ENCODE measurements at places on chromosomes 13 and 19.

DNA sequence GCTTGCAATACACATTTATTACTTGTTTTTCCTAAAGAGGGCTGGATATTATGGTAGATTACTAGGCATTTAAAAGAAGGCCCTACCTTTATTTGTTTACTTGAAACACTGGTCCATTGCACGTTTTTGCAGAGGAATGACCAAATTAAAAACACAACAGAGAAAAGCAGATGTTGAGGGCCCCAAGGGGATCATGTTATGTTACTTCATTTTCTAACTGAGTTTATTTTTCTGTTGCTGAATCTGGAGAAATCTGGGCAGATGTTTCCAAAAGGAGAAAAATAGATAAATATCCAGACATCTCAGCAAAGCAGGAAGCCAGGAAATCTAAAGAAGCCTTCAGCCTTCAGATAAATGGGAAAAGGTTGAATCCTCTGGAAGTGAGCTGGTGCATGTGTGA lies 353.0 kb downstream of the NDFIP2 start:
- DNase-seq = no peak

- DNase-seq = no peak
Observed at GRCh38 chr13:43529796-43530195, 257.0 kb downstream of the ENOX1 start.

- no peak for DNase-seq
Observed at GRCh38 chr13:107421028-107421427, 794.3 kb downstream of the LIG4 start.

- DNase-seq = no peak
Observed at GRCh38 chr19:34274284-34274826, 20.0 kb downstream of the GARRE1 start.

- DNase-seq = no peak
Observed at GRCh38 chr13:44557986-44558385, 18.1 kb downstream of the TSC22D1 start.

- no peak for DNase-seq
Observed at GRCh38 chr13:46749951-46750350, 47.0 kb downstream of the ESD start.

DNA sequence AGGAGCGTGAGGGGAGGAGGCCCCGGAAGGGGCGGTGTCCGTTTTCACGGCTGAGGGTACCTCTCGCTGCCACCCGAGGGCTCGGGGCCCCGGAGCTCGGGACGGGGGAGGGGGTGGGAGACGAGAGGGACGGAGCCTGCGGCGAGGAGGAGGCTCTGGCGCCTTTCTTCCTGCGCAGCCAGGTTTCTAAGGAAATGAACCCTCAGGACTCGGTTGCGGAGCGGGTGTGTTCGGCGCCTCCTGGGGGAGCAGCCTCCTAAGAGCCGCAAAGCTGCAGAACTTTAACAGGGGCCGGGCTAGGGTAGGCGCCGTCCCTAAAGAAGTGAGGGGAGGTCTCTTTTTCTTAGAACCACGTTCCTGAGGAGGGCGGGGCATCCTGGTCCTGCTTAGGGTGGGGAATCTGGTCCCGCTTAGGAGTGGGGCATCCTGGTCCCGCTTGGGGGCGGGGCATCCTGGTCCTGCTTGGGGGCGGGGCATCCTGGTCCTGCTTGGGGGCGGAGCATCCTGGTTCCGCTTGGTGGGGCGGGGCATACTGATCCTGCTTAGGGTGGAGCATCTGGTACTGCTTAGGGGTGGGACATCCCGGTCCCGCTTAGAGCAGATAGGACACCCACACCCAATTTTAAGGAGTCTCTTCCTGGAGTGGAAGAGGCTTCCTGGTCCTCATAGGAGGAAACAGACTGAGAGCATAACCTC lies 6.2 kb downstream of the SYT5 start:
- DNase-seq = peak; percentile 52

DNA sequence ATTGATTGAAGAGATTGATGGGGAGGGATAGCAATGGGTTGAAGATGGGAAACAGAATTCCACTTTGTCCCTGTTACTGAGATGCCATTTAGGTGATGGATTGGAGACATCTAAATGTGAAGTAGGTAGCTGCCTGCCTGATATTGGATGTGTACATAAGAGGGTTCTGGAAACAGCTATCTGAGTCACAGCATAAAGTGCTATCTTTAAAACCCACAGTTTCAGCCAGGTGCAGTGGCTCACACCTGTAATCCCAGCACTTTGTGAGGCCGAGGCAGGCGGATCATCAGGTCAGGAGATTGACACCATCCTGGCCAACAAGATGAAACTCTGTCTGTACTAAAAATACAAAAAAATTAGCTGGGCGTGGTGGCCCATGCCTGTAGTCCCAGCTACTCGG lies 72.6 kb downstream of the DNAJC3 start:
- DNase-seq = no peak

GRCh38 chr13:93004919-93005318 lies 221.7 kb upstream of the GPC6 start:
- no peak for DNase-seq

GRCh38 chr19:51047031-51047335 lies 12.2 kb upstream of the KLK12 start:
- no peak for DNase-seq

GRCh38 chr13:36436811-36437210 lies 4.5 kb downstream of the CCNA1 start:
- no peak for DNase-seq

DNA sequence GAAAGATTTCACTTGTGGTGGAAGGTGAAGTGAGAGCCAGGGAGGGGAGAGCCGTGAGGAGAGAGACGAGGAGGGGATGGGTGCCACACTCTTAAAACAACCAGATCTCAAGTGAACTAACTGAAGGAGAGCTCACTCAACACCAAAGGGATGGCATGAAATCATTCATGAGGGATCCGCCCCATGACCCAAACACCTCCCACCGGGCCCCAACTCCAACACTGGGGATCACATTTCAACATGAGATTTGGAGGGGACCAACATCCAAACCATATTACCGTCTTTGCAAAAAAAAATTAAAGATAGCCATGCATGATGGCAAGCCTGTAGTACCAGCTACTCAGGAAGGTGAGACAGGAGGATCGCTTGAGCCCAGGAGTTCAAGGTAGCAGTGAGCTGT lies 34.9 kb upstream of the POP4 start:
- DNase-seq = no peak

DNA sequence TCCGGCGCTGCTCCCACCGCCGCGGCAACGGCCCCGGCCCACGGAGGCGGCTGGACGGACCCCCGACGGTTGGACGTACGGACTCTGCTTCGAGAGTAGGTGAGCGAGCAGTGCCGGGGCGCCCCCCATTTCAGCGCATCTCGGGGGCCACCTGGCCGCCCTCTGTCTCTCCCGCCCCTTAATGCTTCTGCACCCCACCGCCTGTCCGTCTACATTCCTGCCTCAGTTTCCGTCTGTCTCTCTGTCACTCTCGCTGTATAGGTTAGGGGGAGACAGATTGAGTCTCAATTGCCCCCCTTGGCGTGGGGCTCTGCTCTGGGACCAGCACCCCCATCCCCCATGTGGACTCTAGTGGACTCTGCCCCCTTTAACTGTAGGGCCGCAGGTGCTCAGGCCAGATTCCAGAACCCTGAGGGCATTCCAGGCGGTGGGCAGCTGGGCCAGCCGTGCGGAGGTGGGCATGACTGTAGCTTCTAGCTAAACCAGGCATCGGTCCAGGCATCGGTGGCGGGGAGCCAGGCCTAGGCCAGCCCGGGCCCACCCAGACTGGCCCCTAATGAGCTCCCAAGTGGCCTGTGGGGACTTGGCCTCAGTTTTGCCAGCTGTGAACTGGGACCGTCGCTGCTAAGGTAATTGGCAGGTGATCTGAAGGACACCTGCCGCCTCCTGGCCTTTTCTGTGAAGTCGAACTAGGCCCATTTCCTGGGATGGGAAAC lies 373 bp downstream of the TNFAIP8L1 start:
- no peak for DNase-seq

DNA sequence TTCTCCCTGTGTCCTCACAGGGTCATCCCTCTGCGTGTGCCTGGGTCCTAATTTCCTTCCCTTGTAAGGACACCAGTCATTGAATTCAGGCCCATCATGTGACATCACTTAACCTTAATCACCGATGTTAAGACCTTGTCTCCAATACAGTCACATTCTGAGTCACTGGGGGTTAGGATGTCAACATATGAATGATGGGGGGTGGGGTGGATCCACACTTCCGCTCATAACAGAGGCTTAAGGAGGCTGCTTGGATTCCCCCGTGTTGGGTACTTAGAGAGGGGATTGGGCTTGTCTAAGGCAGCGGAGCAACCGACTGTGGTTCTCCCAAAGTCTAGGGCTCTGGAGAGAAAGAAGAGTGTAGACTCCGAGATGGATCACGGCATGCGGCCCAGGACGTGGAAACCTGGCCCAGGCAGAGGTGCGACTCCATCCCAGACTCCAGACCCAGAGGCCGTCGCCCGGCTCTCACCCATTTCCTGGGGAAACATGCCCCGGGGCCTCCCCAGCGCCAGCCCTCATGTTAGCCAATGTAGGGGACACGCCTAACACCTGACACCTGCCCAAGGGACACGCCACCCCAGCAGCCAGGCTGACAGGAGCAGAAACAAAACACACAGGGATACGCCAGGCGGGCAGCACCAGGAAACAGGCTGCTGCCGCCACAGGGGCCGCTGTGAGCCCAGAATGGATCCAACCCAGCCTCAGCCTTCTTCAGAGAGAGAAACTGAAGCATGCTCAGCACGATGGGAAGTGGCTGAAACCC lies 17.1 kb upstream of the IGLON5 start:
- DNase-seq = no peak

GRCh38 chr19:3075605-3076431 lies 13.5 kb upstream of the TLE5 start:
- peak; percentile 79 for DNase-seq

- no peak for DNase-seq
Observed at GRCh38 chr19:9008667-9009066, 1.5 kb downstream of the MUC16 start.

DNA sequence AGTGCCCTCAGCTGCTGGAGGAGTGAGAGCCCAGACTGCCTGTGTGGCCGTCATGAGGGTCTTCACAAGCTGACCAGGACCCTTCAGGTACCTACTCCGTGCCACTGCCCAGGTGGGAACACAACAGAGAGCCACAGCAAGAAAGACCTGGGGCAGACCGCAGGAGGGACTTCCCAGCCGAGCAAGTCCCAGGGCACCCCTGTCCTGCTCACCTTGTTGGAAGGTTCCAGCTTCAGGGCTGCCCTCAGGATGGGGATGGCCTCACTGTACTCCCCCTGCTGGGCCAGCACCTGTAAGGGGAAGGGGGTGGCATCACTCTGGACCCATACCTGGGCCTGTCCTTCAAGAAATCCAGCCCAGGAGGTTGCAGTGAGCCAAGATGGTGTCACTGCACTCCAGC lies 10.3 kb downstream of the FKBP8 start:
- no peak for DNase-seq

- no peak for DNase-seq
Observed at GRCh38 chr19:30361107-30361447, 11.1 kb upstream of the ZNF536 start.

DNA sequence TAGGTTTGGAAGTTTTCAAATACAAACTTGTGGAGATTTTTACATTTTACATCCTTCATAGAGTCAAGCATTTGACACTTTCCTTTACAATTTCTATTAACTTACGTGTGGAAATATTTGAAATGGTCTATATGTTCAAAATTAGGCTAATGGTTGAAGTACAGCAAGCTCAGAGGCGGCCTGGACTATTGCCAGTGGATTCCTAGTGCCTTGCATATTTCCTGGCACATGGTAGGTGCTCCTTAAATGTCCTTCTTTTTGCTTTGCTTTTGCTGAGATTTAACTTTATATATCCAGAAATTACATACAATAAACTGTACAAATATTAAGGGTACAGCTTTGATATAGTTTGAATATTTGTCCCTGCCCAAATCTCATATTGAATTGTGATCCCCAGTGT lies 93.9 kb downstream of the UBL3 start:
- DNase-seq = no peak

- no peak for DNase-seq
Observed at GRCh38 chr13:94170145-94170571, 309.3 kb downstream of the DCT start.

DNA sequence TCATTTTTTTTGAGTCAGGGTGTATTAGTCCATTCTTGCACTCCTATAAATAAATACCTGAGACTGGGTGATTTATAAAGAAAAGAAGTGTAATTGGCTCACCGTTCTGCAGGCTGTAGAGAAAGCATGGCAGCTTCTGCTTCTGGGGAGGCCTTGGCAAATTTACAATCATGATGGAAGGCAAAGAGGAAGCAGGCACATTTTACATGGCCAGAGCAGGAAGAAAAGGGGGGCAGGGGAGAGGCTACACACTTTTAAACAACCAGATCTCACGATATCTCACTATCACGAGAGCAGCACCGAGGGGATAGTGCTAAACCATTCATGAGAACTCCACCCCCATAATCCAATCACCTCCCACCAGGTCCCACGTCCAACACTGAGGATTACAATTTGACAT lies 44.5 kb upstream of the MIR17HG start:
- DNase-seq = no peak

DNA sequence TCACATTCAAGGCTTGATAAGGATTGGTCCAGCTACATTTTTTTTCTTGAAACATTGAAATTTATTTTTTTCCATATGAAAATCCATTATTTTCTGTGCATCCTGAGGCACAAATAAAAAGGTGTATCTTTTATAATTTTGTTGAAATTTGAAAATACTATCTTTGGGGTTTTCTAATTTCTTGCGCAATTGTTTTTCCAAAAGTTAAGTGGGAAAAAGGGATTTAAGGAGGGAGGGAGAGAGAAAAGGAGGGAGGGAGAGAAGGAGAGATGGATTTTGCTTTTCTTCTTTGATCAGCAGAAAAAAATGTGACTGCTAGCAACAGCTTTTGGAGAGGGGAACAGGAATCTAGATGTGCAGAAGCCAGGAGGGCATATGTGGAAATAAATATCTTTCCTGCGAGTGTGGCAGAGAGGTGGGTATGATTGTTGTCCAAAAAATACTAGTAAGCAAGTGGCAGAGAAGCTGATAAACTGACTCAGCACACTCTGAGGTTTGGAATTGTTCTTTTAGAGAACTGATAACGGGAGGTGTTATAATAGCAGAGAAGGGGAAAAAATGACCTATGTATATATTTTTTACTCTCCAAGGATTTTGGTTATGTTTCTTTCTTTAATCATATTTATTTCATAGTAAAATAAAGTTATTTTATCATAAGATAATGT lies 61.2 kb upstream of the EDNRB start:
- no peak for DNase-seq

DNA sequence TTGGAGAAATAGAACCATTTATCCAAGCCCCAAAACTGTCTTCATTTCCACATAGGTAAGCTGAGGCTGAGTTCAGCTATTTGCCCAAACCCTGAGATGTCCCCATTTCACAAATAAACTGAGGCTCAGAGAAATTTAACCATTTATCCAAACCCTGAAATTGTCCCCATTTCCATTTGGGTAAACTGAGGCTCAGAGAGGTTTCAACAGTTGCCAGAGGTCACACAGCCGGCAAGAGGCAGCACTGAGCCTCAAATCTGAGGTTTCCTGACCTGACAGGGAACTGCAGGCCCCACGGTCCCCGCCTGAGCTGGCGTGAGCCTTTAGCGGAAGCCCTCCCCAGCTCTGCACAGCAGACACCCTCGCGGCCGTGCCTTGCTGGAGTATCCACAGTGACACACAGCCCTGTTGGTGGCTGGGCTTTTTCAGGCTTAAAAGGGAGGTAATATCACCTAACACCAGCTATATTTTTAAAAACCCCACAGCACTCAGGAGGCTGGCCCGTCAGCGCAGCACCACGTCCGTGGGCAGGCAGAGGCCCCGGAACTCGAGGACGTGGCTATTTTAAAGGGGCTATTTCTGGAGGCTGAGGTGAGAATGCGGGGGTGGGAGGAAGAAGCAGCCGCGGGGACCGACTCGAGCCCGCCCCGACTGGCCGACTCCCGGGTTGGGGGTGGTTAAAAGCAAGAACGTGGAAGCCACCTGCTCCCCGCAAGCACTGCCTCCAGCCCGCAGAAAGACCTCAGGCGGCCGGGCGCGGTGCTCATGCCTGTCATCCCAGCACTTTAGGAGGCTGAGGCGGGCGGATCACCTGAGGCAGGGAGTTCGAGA lies 18.5 kb downstream of the PTPRS start:
- DNase-seq = peak; percentile 31
